Glomerular endothelial cell (primary cell): ENCODE measurements at places on chromosomes 7 and 10. TPM values are rescaled to one million over a fixed set of nuclear protein-coding genes. Genes with fewer than 3 reads are reported as not detected.

EN2 gene
- total RNA-seq = not detected in 2 replicates

CUBN gene
- 1.9 and 2.1 TPM in 2 replicates for total RNA-seq

NOC3L gene
- 11.0 and 14.9 TPM in 2 replicates for total RNA-seq

BTBD16 gene
- total RNA-seq = 0.47 TPM in 1 of 2 replicates, not detected in the other

HNRNPF gene
- total RNA-seq = 175 and 203 TPM in 2 replicates
